NCI-H226 (cell line): ENCODE measurements at places on chromosomes 11 and 22.

DNA sequence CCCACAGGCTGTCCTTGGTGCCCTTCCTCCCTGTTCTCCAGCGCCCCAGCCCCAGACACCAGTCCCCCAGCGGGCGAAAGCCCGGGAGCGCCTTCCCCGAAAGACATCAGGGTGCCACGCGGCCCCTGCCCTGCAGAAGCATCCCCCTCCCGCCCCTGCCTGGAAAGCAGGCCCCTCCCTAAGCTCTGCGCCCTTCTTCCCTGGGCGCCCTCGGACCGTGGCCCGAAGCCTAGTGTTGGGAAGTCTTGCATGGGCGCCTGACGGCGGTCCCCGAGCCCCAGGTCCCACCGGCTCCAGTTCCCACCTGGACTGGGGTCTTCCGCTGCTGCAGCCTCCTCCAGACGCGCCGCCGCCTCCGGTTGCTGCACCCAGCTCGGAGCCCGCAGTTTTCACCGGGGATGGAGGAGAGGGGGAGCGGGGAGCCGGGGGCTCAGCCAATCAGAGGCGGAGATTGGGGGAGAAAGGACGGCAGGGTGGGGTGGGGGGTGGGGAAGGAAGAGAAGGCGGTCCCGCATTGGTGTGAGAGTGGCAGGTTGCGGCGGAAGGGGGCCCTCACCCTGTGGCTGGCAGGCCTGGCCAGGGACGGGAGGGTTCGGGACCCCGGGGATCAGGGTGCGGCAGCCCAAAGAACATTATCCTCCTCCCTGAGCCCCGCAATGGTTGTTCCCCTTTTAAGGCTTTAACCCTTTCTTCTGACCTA, at the start of gene THY1:
THY1 (minus strand) TSS at position 364 of the 700 bp plus-strand sequence. CDS start 2,267 bp downstream, outside the sequence.
- DNase-seq = no peak

- DNase-seq = peak; percentile 92
Measured at GRCh38 chr11:86726118-86726753, 53.8 kb upstream of the ME3 start.

DNA sequence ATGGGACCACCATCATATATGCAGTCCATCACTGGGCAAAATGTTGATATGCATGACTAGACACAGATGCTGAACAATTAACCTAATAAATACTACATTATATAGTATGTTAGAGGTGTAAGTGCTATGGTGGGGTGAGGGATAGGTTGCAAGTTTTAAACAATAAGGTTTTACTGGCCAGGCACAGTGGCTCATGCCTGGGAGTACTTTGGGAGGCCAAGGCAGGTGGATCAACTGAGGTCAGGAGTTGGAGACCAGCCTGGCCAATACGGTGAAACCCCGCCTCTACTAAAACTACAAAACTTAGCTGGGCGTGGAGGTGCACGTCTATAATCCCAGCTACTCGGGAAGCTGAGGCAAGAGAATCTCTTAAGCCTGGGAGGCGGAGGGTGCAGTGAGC, 28.1 kb downstream of the F2 start:
- DNase-seq = no peak

- DNase-seq = no peak
Measured at GRCh38 chr11:76838678-76839068, 22.0 kb upstream of the ACER3 start.

- peak; percentile 90 for DNase-seq
Measured at GRCh38 chr11:105357764-105358163, 218.2 kb upstream of the CARD18 start.

DNA sequence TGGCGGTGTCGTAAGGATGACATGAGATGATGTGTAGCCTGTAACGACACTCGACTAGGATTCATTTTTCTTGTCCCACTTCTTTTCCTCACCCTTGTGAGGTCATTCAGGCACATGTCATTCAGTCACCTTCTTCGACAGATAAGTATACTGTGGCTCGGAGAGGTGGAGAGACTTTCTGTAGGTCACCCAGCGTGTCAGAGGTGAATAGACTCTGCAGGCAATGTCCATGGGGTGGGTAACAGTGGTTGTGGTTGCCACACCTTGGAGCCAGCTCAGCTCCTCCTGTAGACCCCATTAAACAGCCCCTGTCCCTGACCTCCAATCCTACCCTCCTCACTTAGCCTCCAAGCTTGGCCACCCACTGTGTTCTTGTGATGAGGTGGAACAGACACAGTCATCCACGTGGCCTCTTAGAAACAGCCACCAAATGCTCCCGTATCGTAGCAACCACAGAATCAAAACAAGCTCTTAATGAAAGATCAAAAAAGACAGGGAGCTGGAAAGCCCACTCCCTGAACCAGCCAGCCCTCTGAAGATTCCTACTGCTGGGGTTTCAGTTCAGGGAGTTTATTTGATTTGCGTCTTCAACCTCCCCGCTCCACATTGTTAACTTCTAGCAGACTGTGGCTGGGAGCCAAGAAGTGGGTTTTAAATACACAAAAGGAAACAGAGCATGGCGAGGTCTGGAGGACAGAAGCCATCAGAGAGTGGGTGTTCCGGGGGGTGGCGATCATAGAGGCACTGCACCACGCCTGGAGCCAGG, 89.0 kb upstream of the GRK3 start:
- no peak for DNase-seq

DNA sequence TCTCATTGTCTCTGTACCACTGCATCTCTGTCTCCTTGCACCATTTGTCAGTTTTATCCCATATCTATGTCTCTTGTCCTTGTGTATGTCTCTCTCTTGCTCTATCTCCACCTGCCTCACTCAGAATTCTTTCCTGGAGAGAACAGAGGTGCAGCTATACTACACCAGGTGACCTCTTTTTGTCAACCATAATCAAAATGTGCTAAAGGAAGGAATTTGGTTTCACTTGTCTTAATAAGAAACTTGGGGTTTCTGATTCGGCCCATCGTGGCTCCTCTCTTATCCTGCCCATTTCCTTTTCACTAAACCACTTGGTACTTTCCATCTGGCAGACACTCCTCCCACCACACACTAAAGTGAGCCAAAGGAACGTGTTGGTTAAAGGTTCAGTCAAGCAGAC, 2.0 kb upstream of the C11orf42 start:
- no peak for DNase-seq

- DNase-seq = no peak
Measured at GRCh38 chr11:61889831-61890230, 1.5 kb downstream of the FADS3 start.

- no peak for DNase-seq
Measured at GRCh38 chr11:68843052-68843561, 1.4 kb upstream of the CPT1A start.

DNA sequence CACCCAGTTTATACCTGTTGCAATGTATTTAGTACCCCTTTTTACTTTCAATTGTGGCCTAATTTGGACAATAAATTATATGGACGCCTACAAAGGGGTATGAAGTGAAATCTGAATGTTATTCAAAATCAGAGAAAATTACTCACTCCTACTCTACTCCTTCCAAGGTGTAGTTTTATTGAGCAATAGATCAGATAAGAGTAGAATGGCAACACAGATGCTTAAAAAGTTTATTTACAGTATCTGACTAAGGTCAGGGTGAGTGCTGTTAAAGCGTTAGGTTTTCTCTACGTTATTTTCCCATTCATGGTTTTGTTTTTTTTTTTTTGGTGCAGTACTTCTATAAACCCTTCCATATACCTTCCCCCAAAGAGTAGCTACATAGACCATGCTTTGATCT, 805.6 kb downstream of the KCNA4 start:
- DNase-seq = no peak

GRCh38 chr11:15940462-15941205, 415.7 kb downstream of the SOX6 start:
- no peak for DNase-seq

- no peak for DNase-seq
Measured at GRCh38 chr11:71987521-71987920, 11.2 kb upstream of the IL18BP start.
